ENCODE measurements at places on chromosomes 2 and 18.

- DNase-seq, result no peak
Measured at GRCh38 chr18:63617049-63617914, 26.8 kb downstream of the SERPINB4 start.

DNA sequence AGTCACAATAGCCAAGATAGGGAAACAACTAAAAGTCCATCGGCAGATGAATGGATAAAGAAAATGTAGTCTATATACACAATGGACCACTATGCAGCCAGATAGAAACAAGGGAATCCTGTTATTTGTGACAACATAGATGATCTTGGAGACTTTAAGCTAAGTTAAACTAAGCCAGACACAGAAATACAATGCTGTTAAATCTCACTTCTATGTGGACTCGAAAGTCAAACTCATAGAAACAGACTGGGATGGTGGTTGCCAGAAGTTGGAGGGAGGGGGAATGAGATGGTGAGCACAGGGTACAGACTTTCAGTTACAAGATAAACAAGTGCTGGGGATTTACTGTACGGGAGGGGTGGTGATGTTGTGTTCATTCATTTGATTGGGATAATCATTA, 5.4 kb upstream of the CNDP1 start:
- no peak for DNase-seq

GRCh38 chr18:79684283-79684631, 4.7 kb downstream of the CTDP1 start:
- DNase-seq, result no peak

DNA sequence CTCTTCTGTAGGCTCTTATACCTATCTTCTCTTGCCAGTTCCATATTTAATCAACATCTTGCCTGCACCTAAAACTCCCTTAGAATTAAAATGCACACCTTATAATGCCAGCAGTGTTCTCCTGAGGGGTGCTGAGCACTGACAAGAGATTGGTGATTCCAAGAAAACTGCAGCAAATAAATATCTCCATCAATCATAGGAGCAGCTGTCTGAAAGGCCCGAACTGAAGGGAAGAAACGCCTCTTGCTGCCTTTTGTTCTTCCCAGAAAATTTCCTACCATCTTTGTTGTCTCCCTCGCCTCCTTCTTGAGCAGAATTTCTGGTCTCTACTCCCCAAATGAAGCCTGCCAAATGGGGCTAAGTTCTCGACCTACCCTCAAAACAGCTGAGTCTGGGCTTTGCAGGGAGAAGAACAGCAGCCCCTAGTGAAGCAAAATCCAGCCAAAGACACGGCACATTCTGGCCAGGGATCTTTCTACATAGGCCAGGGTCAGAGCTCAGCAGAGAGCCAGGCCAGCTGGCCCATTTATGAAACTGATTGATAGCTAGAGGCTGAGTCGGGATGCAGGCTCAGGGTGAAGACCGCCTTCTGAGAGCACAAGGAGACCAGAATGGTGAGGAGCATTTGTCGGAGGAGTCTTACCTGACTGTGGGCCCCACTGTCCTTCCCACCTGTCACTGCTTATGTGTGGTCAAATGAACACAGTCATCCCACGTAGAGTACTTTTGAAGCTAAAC, 20.4 kb upstream of the TMEM247 start:
- DNase-seq, result no peak

DNA sequence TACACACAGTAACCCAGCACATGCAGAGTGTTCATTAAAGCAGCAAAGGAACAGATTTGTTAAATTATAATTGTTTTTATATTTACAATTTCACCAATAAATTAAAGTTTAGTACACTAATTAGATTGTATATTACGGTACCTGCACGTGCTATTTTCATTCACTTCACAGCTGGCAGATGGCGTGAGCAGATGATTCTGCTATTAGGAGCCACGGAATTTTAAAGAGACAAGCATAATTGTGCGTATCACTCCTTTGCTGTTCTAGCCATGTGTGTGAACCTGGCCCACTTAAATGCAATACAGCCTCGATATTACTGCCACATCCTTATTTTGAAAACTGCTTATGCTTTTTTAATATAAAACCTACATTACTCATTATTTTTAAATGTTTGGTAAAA, 332.8 kb upstream of the SOX11 start:
- DNase-seq, result no peak

GRCh38 chr2:85589982-85590791, 5.4 kb upstream of the RNF181 start:
- no peak for DNase-seq

GRCh38 chr2:204223544-204223943, 287.0 kb downstream of the ICOS start:
- no peak for DNase-seq

DNA sequence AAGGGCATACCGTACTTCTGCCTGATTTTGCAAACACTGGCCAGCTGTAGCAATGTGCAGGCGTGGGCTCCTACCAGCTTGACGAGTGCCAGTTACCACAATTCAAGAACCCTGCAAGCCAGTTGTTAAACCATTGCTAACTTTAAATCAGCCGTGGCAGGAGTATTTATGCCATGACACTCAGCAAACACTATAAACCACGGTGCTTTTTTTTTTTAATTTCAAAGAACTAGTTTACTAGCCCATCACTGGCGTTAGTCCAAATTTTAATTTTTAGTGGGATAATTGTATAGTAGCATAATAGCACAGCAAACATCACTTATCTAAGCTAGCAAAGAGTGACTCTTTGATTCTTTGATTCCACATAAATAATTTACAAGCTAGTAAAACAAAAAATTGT, 111.1 kb downstream of the COL4A4 start:
- no peak for DNase-seq

- DNase-seq, result no peak
Measured at GRCh38 chr2:136207030-136207623, 89.2 kb upstream of the CXCR4 start.

DNA sequence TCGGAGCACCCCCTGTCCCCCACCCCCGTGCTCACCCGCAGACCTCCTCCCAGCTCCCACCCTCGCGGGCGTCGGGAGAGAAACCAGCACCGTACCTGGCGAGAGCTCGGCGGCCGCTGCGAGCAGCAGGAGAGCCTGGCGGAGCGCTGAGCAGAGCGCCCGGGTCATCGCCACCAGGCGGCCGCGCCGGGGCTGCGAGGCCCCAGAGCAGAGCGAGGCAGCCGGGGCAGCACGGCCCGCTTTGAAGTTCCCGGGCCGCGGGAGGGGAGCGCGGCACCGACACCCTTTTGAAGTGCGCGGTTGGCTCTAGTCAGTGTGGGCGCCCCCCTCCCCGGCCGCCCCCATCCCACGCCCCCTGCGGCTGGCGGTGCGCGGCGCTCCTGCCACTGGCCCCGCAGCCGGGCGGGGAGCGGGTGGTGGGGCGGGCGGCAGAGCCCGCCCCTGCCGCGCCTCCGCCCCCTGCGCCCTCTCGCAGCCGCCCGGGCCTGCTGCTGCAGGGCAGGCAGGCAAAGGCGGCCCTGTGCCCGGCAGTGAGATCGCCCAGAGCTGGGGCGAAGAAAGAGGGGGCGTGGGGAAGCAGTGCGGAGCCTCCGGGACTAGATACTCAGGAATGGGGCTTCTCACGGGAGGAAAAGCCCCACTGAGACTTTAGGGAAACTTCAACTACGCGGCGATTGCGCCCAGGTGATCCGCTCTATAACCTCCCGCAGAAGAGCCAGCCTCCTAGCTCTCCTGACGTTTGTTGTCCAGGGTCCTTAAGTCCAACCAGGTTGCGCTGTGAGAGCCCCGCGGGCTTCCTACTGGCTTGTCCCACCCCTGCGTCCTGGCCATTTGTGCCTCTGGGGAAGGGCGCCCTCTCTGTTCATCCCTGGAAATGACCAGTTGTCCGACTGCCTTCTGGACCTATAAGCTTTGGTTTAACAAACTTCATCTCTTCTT, at the start of gene ACVR1C:
Gene ACVR1C (minus strand): TSS at position 388 of the 939 bp plus-strand sequence. CDS start 220 bp downstream, at position 168.
- DNase-seq, result peak; percentile 92

DNA sequence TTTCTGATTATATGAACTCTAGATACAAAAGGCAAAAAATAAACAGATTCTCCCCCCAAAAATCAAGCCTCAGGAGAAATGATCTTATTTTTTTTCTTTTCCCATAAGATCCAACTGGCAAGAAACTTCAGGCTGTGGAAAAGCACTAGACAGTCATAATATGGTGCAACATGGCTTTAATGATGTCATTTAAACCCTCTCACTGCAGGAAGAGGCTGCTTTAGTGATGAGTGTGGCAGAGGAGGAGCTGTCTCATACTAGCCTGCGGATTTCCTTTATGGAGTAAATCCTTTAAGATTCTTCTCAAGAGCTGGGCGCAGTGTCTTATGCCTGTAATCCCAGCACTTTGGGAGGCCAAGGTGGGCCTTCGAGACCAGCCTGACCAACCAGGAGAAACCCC, 83.3 kb upstream of the CD28 start:
- DNase-seq, result no peak

- DNase-seq, result no peak
Measured at GRCh38 chr2:119308793-119309330, 57.8 kb downstream of the C2orf76 start.

DNA sequence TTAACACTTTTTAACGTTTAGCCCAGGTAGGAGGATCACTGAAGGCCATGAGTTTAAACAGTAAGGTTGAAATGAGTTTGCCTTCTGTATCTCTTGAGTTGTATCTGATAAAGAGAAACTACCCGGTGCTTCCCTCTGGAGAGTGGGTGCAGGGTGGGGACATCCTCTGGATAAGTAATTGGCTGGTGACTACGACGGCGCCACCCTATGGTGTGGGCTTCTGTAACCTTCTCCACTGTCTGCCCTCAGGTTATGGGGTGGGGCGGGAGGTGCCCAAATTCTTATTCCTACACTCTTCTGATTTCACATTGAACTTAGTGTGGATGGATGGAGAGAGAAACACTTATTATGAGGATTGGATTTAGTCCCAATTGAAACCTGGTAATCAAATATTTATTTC, 68.8 kb downstream of the LDLRAD4 start:
- DNase-seq, result no peak

GRCh38 chr2:238013806-238014205, 47.0 kb downstream of the UBE2F start:
- no peak for DNase-seq

- no peak for DNase-seq
Measured at GRCh38 chr2:42914314-42914713, 121.9 kb upstream of the HAAO start.

- no peak for DNase-seq
Measured at GRCh38 chr18:24968238-24968775, 383.7 kb downstream of the ZNF521 start.

DNA sequence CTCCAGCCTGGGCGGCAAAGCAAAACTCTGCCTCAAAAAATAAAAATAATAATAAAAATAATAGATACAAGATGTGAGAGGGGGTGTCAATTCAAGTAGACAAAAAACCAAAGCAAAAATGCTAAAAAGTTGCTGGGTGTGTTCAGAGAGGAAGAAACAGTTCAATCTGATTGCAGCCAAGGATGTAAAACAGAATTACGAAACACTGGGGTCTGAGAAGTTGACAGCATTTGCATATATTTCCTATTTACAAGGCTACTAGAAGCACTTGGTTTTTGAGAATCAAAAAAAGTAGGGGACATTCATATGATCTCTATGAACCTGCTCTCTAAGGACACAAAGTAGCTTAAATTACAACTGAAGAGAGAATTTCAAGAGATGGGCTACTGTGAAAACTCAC, 7.6 kb downstream of the TRIP12 start:
- DNase-seq, result no peak

DNA sequence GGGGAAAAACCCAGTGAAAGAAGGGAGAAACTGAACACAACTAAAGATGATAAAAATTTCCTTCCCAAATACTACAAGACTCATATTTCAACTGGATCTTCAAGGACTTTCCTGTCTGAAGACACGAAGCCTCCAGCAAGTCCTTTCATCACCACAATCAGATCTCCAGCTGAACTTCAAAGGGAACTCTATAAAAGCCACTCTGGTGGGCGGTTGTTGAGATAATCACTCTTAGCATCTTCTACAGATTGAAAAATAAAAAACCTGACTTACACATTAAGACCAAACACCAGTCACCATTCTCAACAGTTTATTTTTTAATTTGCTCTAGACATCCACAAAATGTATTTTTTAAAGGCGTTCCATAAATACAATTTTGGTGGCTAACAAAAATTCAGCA, 4.4 kb downstream of the REV1 start:
- no peak for DNase-seq

DNA sequence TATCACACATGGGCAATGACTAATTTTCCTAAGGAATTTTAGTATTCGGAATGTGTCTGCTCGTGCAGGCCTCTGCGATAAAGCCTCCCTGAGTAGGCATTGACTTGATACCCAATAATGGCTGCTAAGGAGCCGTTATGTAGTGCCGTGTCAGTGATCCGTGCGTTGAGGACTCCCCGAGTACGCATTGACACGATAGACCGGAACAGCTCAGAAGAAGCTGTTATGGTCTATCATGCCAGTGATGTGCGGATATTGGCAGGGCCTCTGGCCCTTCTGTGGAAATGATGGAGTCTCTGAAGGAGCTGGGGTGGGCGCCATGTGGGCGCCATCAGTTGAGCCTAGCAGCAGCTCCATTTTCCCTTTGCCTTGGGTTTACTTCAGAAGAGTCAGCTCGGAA, 29.1 kb downstream of the ZEB2 start:
- DNase-seq, result no peak

- no peak for DNase-seq
Measured at GRCh38 chr18:2402084-2402483, 169.2 kb downstream of the METTL4 start.

GRCh38 chr2:74504591-74504990, 2.9 kb downstream of the PCGF1 start:
- no peak for DNase-seq

GRCh38 chr18:58177004-58177717, 133.1 kb downstream of the NEDD4L start:
- no peak for DNase-seq

DNA sequence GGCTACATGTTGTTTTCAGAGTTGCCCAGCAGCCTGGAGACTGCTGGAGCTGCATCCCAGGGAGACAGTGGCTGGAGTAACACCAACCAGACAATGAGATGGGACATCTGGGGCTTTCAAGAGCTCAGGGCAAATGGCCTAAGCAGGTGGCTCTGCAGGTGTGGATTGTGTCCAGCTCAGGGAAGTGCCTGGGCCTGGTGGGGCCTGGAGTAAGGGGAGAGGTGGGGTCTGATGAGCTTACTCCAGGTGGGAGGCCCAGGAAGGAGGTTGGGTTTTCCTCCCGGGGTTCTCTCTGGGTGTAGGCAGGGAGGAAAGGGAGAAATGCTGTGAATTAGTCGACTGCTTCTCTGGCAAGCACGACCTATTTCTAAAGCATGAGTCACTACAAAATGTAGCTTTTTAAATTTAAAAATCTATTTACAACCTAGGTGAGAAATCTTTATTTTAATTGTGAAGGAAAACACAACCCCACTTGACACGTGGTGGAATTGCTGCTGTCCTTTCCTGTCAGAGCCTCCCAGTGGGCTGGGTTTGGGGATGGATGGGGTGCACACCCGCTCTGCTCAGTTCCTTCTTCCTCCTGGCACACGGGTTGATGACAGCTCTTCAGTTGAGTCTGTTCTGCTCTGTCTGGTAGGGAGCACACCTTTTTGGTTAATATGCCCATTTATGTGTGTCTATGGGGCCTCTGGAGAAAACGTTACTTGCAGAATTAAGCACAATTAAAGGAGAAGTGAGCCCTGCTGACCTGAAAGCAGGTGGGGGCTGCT, 81.6 kb downstream of the SH3RF3 start:
- DNase-seq, result no peak
